Airway epithelial cell (primary cell): ENCODE measurements at places on chromosomes 6 and 20. TPM values are rescaled to one million over a fixed set of nuclear protein-coding genes. Genes with fewer than 3 reads are reported as not detected.

SLC2A10 gene
- 11.5 and 13.2 TPM in 2 replicates for total RNA-seq

SPEF1 gene
- not detected in 2 replicates for total RNA-seq

TFAP2D gene
- total RNA-seq, result not detected in 2 replicates

SYCP2L gene
- total RNA-seq, result 0.33 and 0.35 TPM in 2 replicates

MARCKS gene
- total RNA-seq, result 66.0 and 76.7 TPM in 2 replicates

FERMT1 gene
- 26.7 and 37.3 TPM in 2 replicates for total RNA-seq

PPIL4 gene
- 11.0 and 16.4 TPM in 2 replicates for total RNA-seq

PTCRA gene
- total RNA-seq, result not detected in 2 replicates

DLL1 gene
- 31.3 and 31.9 TPM in 2 replicates for total RNA-seq

FAM83B gene
- 35.7 and 48.0 TPM in 2 replicates for total RNA-seq

TUBB2A gene
- total RNA-seq, result 77.1 and 90.3 TPM in 2 replicates

SLC16A10 gene
- total RNA-seq, result under 0.01 and 0.09 TPM in 2 replicates

OR2H1 gene
- total RNA-seq, result not detected in 2 replicates

NELFE gene
- total RNA-seq, result 77.9 and 106 TPM in 2 replicates

SMLR1 gene
- not detected in 2 replicates for total RNA-seq

CALHM5 gene
- total RNA-seq, result under 0.01 and 0.07 TPM in 2 replicates

CDH26 gene
- 1.2 and 2.0 TPM in 2 replicates for total RNA-seq

ERVFRD-1 gene
- total RNA-seq, result not detected in 2 replicates

IMPG1 gene
- not detected in 2 replicates for total RNA-seq

RAET1L gene
- 23.0 and 27.2 TPM in 2 replicates for total RNA-seq

SLC22A7 gene
- not detected in 2 replicates for total RNA-seq
